Effector memory CD4-positive, alpha-beta T cell (primary cell): ENCODE measurements at places on chromosomes 5 and 9.

- DNase-seq = no peak
Observed at GRCh38 chr5:143448518-143448917, 45.0 kb upstream of the NR3C1 start.

DNA sequence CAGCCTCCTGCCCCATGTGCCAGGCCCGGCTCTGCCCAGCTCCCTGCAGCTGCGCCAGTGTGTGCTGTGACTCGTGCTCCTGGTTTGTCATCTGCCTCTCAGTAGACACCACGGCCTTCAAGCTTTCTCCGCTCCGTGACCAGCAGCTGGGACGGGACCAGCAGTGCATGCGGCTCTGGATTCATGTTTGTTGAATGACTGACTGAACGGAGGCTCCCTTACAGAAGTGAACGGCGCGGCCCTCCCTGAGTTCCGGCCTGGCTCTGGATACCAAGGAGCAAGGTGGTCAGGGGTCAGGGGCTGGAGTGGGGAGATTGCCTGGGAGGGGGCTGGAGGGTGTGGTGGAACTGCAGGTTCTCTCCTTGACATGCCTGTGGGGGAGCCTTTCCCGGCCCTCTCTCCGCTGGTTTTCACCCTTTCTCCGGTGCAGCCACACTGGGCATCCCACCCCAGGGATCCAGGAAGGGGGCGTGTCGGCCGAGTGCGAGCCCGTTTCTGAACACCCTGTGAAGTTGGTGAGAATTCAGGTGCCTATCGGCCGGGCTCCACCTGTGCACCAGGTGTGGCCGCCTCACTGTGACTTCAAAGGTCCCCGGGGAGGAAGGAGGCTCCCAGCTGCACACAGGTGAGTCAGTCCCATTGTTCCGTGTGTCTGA lies 11.1 kb upstream of the CEP72 start:
- DNase-seq = no peak

- no peak for DNase-seq
Observed at GRCh38 chr5:123429221-123429954, 6.2 kb upstream of the CEP120 start.

- no peak for DNase-seq
Observed at GRCh38 chr9:105067895-105068580, 140.1 kb upstream of the ABCA1 start.

DNA sequence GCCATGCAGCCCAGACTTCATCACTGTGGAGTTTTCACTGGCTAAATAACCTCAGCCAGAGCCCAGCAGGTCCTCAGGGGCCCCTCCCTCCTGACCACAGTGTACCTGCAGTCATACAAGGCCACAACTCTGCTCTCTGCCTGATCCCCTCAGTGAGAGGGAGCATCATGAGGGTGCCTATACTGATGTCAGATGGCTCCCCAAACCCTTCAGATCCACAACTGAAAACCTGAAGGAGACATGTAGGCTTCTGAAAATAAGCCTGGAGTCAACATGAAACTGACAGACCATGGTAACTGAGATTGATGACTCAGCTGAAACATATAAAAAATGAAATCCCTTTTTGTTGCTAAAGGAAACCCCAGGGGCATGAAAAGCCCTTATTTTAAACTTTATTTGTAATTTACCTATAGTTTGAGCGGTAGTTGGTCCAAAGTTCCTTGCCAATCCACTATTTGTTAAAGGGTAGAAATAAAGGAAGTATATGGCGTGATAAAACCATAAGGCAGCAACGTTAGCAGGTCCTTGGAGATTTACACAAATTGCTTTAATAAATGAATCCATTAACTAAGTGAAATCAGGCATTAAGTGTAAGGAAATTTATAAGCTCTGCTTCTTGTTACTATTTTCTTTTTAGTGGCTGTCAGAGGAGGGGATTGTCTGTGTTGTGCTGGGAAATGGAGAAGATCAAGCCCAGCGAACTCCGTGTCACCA lies 68.3 kb downstream of the FGF1 start:
- no peak for DNase-seq

- DNase-seq = no peak
Observed at GRCh38 chr5:165903835-165904234, 2387.6 kb upstream of the WWC1 start.

DNA sequence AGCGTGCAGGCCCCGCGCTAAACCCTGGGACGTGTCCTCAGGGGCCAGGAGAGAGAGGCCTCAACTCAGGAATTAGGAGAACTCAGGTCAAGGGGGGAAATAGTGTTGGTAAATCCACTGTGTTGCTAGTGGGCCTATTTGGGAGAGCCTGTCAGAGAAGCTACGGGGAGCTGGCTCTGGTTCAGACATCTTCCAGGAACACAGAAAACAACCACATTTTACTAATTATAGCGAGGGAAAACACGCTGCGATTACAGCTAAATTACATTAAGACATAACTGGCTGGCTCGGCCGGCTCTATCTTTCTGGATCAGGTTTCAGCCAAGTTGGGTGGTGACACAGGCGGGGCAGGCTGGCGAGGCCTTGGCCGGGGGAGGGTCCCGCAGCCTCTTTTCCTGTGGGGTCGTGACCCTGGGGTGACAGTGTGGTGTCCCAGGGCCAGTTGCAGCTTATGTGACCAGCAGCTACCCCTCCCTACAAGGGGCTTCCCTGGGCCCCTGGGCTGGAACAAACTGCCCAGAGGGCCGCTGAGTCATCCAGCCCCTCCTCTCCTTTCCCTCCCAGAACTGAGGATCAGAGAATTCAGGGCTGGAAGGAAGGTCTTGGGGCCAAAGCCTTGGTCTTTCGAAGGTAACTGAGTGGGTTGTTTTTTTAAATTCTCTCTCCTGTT lies 75.1 kb downstream of the FGF18 start:
- no peak for DNase-seq

DNA sequence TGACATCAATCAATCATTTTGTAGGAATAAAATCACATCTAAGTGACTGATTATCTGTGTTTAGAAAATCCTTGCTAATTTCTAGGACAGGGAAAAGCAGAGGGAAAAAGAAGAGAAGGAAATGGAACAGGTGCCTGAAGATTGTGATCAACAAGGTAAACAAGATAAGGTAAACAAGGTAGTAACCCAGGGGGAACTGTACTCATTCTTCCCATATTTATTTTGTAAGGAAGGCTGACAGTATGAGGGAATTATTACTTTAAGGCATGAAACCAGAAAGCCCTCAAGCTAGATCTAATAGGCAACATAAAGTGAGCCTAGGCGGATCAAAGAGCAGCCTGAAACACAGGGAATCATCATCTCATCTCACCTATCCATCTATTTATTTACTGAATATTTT lies 231.1 kb downstream of the MLLT3 start:
- DNase-seq = no peak

- DNase-seq = no peak
Observed at GRCh38 chr9:116697362-116697761, 10.3 kb downstream of the TRIM32 start.

GRCh38 chr9:123099042-123099441 lies 65.6 kb downstream of the GPR21 start:
- no peak for DNase-seq

DNA sequence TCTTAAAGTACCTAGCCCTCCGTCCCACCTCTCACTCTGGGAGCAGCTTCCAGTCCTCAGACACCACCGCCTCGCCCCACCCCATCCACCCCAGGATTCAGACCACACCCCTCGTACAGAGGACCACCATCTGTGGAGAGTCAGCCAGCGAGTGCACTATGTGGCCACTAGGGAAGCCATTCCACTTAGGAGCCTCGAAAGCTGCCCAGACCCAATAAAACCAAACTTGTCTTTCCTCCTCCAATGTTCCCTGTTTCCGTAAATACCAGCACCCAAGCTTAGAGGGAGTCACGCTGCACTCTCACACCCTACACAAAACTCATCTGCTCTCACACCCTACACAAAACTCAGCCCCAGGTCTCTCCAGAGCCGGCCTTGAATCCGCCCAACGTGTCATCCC lies 1.9 kb downstream of the GCNT4 start:
- DNase-seq = no peak

- DNase-seq = no peak
Observed at GRCh38 chr5:171395042-171395441, 7.4 kb downstream of the NPM1 start.

GRCh38 chr9:75927356-75927755 lies 36.9 kb downstream of the PCSK5 start:
- no peak for DNase-seq

DNA sequence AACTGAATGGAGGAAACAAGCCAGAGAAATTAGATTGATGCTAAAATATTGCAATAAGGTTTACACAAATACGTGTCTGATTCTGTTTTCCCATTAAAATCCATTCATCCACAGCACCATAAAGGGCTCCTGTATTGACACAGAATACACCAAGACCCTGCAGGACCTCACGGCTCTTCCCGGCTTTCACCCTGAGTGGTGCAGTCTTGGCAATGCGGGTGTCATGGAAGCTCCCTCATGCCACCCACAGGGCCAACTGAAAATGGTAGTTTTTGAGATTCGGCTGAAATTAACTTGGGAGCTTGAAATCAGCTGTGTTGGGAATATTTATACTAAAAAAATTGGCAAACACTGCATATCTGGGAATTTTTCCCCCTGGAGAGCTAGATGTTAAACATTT lies 17.3 kb upstream of the EXOC3 start:
- DNase-seq = no peak

DNA sequence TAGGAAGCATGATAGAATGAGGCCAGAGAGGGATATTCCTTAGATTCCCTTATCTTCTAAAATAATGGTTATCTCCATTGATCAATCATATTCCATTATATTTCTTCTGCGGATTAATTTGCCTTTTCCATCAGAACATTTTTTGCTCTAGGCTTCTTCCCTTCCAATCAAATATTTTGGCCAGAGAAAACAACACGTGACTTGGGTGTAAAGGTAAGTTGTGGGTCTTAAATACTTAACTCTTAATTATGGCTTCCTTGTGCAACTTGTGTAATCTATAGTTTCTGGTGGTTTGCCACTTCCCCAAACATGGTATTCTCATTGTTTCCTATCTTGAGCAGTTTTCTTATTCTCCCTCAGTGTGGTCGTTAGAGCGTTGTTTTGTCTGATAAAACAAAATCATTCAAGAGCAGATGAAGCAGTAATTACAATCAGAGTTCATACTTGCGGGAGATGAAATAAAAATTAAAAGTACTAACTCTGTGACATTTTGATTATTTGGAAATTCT lies 889.3 kb downstream of the MAT2B start:
- no peak for DNase-seq

DNA sequence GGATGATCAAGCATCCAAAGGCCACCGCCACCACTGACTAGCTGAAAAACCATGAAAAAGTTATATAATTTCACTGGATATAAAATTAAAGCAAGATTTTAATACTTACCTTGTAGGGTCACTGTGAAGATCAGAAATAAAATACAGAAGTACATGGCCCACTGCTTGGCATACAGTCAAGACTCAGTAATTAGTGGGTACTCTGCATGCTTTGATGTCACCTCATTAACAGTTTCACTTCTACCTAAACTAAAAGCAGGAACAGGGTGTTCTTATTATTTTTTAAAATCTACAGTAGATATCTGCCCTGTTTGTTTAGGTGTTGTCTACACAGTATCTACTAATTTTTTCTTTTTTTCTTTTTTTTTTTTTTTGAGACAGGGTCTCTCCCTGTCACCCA lies 66.4 kb downstream of the NFIB start:
- no peak for DNase-seq

DNA sequence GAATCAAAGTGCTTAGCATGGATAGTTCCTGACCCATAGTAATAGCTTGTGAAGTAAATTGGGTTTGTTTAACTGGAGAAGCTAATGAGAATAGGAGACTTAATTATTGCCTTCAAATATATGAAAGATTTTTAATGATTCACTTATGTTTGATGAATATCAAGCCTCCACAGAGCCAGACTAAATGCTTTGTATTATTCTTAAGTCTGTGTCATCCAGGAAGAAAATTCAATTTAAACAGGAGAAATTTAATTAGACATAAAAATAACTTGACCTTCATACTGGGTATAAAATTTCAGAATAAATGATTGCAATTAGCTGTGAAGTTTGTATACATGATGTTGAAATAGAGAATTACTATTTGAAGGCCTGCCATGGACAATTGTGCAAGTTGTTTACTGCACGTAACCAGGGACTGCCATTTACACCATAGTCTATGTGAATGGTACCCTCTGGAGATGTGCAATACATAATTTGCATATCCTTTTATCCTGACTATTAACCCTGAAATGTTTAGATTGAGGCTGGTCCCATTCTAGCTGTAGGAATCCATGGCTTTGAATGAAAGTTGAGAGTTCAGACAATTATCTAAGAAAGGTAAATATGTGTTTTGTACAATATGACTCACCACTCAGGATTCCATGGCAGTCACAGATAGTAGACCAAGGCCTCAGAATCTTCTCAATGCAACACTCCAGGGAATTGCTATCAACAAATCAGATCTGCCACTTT lies 133.5 kb upstream of the IL12B start:
- no peak for DNase-seq

- DNase-seq = no peak
Observed at GRCh38 chr5:160961038-160961437, 109.0 kb upstream of the ATP10B start.

- DNase-seq = no peak
Observed at GRCh38 chr5:142176255-142176654, 67.7 kb downstream of the NDFIP1 start.

DNA sequence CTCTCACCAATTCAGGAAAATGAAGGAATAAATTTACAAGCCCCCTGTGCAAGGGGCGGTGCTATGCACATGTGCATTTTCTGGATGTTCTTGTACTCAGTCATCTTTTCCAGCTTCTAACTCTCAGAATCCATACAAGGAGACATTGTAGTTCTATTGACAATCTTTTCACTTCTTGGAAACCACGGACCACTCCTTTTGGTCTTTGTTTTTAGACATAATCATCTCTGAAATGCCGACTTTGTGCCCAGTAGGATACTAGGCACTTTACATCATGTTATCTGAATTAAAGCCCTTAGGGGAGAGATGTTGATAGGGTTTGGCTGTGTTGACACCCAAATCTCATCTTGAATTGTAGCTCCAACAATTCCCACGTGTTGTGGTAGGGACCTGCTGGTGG lies 322.6 kb upstream of the WWC1 start:
- no peak for DNase-seq
